ENCODE measurements at places on chromosomes 7 and 10.

DNA sequence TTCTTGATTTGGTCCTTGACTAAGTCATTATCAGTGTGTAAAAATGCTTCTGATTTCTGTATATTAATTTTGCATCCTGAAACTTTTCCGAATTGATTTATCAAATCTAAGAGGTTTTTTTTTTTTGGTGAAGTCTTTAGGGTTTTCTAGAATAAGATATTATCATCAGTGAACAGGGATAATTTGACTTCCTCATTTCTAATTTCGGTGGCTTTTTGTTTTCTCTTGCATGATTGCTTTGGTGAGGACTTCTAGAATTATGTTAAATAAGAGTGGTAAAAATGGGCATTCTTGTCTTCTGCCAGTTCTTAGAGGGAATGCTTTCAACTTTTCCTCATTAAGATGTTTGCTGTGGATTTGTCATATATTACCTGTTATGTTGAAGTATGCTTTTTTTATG lies 170.5 kb downstream of the CCDC7 start:
- no peak for DNase-seq

- DNase-seq = no peak
Observed at GRCh38 chr7:102292813-102293798, 6.4 kb downstream of the SH2B2 start.

GRCh38 chr7:128378637-128379036 lies 17.1 kb upstream of the PRRT4 start:
- no peak for DNase-seq

GRCh38 chr7:92751902-92752901 lies 84.2 kb downstream of the CDK6 start:
- no peak for DNase-seq

DNA sequence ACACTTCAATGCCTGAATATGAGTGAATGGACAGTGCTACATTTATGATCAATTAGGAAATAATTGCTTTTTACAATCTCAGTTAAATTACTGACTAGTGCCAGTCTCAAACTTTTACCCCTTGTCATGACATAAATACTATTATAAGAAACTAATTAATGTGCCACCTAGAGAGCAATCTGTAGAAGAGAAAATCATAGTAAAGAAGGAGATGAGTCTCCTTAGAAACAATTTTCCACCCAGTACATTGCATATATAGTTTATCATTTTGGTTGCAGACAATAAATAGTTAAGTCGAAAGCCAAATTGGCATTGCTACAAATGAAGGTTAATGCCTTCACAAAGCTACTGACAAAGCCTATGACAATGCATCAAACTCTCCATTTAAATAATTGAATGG lies 68.6 kb downstream of the SLC13A1 start:
- DNase-seq = no peak

All from D721Med (cell line).